ENCODE measurements at places on chromosomes 7 and 10.
A peak's percentile ranks its signal among the peaks of the same experiment; 100 is the strongest.

DNA sequence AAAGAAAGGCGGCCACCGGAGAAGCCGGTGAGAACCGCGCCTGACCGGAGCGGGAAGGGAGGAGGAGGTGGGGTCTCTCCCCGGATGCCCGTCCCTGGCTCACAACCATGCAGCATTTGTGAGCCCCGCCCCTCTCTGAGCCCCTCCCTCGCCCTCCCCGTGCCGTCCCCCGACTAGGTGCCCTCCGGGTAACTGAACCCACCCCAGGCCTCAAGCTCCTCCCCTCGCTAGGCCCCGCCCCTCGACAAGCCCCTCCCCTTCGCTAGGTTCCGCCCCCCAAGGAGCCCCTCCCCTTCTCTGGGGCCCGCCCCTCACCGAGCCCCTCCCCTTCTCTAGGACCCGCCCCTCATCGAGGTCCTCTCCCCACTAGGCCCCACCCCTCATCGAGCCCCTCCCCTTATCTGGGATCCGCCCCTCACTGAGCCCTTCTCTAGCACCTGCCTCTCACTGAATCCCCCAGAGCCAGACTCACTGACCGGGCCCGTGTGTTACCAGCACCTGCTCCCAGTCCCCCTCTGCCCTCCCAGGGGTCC is 42.2 kb upstream of the HSPB1 start:
- peak; percentile 78 for DNase-seq

GRCh38 chr7:30988351-30989005 is 24.7 kb downstream of the GHRHR start:
- no peak for DNase-seq

DNA sequence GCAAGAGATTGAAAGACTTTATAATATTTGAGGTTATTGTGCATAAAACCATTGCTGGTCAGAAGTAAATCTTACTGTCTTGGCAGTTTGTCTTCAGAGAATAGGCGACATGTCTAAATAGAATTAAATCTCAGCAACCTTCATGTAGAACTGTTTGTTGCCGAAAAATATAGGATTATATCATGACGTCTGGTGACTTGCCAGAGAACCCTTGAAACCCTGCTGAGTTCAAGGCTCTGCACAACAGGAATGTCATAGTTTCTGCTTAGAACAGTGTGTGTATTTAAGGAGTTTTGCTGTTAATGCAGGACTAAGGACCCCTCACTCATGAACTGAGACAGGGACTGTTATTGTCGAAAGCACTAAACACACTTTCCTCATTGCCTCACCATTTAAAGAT is 206.4 kb upstream of the ETV1 start:
- no peak for DNase-seq

GRCh38 chr10:96369890-96370583 is 11.2 kb upstream of the OPALIN start:
- DNase-seq = no peak

- DNase-seq = no peak
These were observed 27.7 kb upstream of the CSGALNACT2 start for GRCh38 chr10:43110338-43111071.

DNA sequence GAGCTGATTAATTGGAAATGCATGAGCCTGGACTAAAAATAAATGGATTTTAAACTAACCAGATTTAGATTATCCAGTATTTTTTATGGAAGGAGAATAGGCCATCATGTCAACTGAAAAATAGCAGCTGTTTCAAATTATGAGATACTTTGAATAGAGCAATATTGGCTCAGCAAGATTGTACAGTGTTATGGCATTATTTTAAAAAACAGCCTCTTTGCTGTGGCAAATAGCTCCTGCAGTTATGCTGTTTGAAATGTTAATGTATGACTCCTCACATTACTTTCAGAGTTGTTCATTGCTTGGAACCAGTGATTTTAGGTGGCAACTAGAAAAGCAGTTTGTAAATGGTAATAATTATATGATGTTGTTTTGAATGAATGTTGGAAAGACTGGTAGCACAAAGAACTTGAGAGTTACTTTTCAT is 244.5 kb downstream of the KIAA1217 start:
- DNase-seq = no peak

DNA sequence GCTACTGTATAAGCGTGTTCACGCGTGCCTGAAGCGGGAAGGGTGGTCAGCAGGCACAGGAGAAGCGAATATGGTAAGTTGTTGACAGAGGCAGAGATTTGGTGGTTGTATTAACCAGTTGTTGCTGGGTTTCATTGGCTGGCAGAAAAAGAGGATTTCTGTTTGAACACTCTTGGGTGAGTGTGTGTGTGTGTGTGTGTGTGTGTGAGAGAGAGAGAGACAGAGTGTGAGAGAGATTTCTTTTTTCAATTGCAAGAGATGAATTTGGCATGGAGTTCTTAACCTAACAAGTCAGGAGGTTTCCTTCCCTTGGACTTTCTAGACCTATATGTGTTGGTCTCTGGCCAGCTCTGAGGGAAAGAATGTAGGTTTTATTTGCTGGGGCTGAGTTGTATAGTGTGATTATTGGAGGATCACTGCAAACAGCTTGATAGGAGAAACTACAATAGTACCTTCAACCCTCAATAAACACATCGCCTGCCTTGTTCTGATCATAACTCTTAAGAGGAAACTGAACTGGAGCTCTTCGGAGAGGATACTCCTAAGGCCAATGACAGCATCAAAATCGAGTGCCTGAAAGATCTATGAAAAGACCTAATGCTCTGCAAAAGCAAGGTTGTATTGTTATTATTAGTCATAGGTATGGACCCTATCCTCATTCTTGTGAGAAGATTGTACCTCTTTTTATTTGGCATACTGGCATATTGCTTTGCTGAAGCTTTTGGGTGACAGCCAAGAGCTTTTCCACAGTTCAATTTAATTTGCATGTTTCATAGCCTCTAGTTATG is 1.2 kb downstream of the MCU start:
- DNase-seq = no peak

DNA sequence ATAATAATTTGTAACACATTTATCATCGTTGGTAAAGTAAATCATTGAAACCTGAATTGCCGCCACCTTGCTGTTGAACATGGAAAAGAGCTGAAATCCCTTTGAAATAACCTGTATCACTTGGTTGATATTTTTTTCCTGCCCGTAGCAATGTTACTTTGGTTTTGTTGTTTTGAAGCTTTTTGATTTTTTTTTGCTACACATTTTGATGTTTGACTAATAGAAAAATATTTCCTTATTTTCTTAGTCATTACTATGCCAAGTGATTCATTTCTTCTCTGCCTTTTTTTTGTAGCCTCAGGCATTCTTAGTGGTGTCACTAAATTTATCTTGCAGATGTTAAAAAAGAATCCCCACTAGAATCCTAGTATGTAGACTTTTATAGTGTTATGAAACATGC is 235.1 kb upstream of the MEOX2 start:
- DNase-seq = no peak

DNA sequence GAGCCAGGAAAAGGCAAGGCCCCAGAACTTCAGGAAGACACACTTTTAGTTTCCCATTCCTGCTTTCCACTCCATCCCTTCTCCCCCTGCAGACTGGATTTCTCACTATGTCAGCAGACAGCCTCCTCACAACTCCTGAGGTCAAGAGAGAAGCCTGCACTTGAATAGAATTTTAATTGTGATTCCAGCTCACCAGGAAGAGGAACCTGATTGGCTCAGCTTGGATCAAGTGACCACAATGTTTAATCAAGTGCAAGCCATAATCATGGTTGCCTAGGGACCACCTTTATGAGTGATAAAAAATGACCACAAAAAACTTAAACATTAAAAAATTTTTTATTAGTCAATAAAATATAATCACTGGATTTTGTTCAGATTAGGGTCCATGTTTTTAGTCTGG is 244.7 kb upstream of the RHOBTB1 start:
- DNase-seq = no peak

DNA sequence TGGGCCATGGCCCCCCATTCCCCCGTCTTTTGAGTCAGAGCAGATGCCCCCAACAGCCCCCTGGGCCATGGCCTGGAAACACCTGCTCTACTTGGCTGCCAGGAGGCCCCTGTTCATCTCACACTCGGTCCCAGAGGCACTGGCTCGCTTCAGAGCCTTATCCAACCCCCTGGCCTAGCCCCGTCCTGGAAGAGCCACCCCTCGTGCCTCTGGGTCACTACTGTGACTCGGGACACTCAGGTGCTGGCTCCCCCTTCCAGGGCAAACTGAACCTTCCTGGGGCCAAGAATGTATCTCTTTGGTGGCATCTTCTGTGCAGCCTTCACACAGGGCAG is 7.0 kb downstream of the POLR2J start:
- peak; percentile 50 for DNase-seq

DNA sequence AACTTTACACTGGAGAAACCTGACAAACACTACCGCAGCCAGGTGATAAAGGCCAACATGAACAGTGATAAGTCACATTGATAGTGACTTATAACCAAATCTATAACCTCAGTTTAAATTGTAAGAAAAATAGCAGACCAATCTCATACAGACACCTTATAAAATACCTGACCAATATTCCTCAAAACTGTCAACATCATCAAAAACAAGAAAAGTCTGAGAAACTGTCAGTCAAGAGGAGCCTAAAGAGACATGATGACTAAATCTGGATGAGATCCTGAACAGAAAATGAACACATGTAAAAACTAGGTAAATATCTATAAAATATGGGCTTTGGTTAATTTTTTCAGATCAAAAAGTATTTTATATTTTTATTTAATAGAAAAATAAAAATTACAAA is 233.3 kb downstream of the HPSE2 start:
- no peak for DNase-seq

DNA sequence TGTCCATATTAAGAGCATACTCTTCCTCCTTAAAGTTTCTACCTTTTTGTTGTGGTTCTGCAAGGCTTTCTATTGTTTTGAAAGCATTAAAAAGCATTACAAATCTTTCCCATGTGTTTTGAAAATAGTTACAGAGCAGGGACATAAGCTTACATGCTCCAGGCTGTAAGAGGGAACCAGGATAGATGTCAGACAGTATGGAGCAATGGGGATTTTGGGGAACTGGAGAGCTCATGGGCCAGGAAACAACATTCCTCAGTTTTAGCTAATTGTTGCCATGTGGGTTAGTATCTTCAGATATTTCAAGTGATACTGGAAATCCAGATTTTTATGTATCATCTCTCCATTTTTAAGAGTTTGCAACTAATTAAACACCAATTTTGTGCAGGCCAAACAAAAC is 3.5 kb downstream of the MDFIC start:
- DNase-seq = no peak

GRCh38 chr10:52649511-52649910 is 123.1 kb downstream of the MBL2 start:
- DNase-seq = no peak

DNA sequence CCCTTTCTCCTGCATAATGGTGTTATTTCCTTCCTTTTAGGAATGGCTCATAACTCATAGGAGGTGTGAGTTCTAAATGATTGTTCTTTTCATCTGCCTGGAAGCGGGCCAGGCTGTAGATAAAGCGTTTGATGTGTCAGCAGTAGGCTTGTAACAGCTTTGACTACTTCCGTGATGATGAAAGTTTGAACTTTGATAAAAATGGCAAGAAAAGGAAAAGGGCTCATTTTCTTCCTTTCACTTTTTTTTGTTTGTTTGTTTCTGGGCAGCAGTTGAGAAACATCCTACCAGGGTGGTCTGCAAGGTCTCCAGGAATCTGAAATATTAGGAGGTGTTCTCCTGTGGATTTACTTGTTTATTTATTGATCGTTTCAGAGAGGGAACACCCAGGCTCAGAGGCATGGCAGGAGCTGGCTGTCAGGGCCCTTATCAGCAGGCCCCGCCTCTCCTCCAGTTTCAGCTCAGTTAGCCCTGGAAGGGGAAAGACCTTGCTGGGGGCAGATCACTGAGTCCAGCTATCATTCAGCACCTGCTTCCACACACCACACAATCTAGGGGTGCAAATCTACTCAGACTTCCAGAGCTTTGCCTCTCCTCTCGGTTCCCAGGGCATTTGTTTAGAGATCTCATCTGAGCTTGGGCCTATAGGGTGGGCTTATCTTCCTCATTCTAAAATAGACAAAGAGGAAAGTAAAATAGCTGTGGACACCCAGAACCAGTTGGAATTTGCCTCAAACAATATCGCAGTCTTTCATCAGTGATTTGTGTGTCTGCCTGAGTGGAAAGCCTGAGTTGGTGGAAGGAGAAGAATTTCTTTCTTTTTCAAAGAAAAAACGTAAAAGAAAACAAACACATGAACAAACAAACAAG is 130.9 kb downstream of the BMPER start:
- DNase-seq = no peak

DNA sequence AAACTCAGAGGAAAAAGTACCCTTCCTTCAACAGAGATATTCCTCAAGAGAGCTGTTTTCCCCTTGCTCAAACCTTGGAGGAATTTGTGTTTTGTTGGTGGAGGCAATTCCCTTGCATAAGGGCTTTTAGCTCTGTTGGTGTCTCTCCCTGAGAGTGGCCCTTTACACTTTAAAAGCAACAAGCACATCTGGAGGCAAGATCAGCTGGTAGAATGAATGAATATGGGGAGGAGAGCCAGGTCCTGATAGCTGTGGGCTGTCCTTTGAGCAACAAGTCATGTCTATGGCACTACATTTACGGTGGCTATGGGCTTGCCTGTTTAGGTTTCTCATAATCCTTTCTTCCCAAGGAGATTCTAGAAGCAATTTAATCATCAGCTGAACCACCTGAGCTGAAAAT is 384.0 kb downstream of the SORCS3 start:
- no peak for DNase-seq

GRCh38 chr10:113303544-113304146 is 249.2 kb upstream of the HABP2 start:
- DNase-seq = no peak

DNA sequence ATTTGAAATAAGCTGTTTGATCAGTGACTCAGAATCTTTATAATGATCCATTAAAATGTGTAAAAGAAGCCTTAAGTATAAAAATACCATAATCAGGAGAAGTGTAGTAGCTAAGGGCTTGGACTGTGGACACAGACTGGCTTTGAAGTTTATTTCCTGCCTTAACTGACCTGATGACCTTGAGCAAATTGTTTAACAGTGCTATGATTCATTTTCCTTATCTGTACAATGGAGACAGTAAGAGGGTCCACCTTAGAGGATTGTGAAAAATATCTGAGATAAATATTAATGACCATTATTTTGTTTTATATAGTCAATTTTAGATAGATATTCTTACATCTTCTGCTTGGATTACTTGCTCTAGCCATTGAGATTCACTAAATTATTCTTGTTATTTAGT is 13.3 kb upstream of the RPA3 start:
- DNase-seq = no peak

GRCh38 chr7:67773081-67773480 is 776.4 kb downstream of the TYW1 start:
- DNase-seq = no peak

- no peak for DNase-seq
These were observed 26.7 kb upstream of the MKI67 start for GRCh38 chr10:128152741-128153580.

- no peak for DNase-seq
These were observed 29.4 kb downstream of the WIPF3 start for GRCh38 chr7:29835718-29836117.

DNA sequence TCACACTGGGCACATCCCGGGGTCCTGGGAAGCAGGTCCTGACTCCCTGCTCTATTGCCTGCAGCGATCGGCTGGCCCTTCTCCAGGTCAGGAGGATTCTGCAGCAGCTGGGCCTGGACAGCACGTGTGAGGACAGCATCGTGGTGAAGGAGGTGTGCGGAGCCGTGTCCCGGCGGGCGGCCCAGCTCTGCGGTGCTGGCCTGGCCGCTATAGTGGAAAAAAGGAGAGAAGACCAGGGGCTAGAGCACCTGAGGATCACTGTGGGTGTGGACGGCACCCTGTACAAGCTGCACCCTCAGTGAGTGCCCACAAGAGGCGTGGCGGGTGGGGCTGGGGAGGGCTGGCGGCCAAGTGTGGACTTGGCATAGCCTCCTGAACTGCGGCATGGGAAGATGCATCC is 12.8 kb upstream of the HK1 start:
- DNase-seq = peak; percentile 43
